ENCODE measurements at places on chromosomes 4 and X.

DNA sequence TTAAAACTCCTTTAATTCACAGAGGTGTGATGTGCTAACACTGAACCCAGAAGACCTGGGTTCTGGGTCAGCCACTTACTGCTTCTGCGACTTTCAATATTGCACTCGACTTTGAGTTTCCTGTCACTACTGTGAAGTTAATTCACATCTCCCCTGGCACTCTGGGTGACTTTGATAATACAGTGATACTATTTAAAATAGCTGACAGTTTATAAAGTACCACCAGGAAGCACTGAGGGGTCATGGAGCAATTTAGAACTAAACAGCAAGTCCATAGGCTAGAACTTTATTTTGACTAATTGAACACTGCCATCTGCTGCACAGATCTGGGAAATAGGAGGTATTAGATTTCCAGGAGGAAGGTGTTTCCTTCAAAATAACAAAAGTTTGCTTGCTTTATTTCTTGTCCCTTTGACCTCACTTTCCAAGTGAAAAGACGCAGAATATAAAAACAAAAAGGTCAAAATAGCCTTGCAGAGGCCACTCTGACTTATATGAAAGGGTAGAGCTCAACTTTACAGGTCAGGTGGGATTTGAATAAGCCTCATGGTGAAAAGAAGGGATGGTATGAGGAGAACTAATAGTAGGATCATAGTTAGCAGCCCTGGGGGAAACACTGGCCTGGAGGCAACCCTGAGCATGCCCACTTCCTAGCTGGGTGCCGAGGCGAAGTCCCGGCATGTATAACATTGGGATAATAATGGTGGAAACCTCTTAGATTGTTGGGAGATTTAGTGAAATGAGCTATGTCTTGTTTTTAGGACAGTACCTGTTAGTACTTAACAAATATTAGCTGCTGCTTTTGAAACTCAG, 53.4 kb downstream of the ZNF518B start:
- no peak for DNase-seq

DNA sequence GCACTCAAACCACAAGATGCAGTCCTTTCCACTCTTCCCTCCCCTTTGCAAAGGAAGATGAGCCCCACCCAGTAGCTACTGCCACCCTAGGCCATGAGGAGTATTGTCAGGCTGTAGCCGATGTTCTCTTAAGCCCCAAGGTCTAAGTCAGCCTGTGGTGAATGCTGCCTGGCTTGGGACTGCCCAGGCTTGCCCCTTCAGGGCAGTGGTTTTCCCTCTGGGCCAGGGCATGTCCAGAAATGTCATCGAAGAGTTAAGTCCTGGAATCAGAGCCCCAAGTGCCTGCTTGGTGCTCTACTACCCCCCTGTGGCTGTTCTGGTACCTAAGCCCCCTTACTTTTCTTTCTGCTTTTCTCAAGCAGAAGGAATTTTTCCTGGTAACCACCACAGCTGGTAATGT, 11.8 kb upstream of the PGK1 start:
- no peak for DNase-seq

DNA sequence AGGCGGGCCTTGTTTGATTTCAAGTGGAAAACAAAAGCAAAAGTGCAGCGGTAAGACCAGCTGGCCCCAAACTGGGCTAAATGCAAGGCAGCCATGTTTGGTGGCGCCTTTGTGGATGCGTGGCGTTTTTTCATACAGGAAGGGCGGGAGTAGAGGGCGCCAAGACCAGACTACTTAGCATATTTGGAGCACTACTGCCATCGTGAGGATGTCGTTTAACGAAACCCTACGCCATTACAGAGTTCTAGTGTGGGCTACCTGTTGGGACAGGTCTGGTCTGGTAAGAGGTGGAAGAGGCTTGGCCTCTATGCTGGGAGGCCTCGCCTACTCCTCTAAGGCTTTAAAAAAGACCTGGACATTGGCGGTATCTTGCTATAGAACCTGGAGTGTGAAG, 230.7 kb upstream of the STK26 start:
- peak; percentile 90 for DNase-seq

- DNase-seq: no peak
Observed at GRCh38 chrX:41890026-41890423, 33.3 kb downstream of the CASK start.

GRCh38 chrX:131812847-131813825, 210.0 kb upstream of the STK26 start:
- DNase-seq: no peak
